ENCODE measurements at places on chromosomes 16 and 17.

DNA sequence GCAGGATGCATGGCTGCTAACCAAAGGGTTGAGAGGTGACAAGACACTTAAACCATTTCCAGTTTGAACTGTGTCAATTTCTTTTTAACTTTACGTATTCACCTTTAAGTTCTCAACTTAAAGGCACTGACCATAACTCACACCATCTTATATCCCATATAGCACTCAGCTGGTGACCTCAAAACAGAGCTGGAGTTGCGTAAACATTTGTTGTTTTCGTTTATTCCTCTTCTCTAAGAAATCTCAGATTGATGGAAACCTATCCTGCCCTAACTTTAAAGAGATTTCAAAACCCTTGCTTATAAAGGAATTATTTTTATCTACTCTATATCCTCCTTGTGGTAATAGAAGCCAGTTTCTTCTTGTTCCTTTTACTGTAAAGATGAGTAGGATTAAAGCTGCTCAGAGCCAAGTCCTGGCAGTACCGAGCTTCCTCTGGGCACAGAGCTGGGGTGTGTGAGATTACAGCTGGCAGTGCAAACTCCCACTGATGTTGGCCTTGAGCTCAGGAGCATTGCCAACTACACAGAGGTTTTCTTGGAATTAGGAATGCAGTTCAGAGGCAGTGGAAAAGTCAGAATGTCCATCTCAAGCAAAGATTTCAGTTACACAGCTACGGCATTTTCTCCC lies 1.3 kb downstream of the KCTD2 start:
- no peak for DNase-seq
- peak overlapping the region; percentile 52 for H3K4me3 ChIP-seq
- peaks cover 21% of the 10 kb centered on the region for H3K36me3 ChIP-seq
- no peaks in the 10 kb centered on the region for H3K27me3 ChIP-seq
- no peak overlapping the region for H3K27ac ChIP-seq

GRCh38 chr17:4632581-4632920 lies 8.9 kb downstream of the ALOX15 start:
- peaks cover 9% of the 10 kb centered on the region for H3K4me1 ChIP-seq
- DNase-seq: no peak
- H3K27me3 ChIP-seq: peaks cover 31% of the 10 kb centered on the region
- no peak overlapping the region for H3K4me3 ChIP-seq

DNA sequence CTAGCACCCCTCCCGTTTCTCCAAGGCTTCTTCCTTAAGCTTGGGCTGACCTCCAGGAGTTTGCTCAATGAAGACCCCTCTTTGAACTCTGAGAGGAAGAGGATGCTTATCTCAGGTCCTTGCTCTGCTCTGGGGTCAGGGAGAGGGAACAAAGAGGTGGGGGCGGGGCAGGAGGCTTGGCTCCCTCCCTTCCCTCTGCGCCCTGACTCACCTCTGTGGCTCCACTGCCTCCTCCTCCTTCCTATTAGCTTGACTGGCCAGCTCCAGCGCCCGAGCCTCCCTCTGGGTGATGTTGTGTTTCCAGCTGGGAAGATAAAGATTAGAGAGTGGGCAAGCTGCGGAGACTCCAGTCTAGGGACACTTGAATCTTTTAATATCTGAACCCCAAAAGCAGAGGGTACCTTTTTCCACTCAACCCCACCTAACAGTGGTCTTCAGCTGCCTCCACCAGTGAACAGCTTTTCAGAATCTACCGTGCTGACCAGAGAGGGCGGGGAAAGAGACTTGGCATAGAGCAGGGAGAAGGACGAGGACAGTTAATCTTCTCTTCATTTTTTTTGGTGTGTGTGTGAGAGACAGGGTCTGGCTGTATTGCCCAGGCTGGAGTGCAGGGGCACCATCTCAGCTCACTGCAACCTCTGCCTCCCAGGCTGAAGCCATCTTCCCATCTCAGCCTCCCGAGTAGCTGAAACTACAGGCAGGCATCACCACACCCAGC lies 6.7 kb downstream of the GIP start:
- no peaks in the 10 kb centered on the region for H3K27me3 ChIP-seq
- H3K27ac ChIP-seq: peak overlapping the region; percentile 18

GRCh38 chr17:21029036-21029435 lies 13.8 kb downstream of the USP22 start:
- H3K4me1 ChIP-seq: peaks cover 30% of the 10 kb centered on the region
- no peaks in the 10 kb centered on the region for H3K27me3 ChIP-seq
- no peak overlapping the region for H3K27ac ChIP-seq
- DNase-seq: peak; percentile 76
- H3K36me3 ChIP-seq: peaks cover 29% of the 10 kb centered on the region

GRCh38 chr17:1946021-1946932 lies 78.9 kb downstream of the RTN4RL1 start:
- no peaks in the 10 kb centered on the region for H3K27me3 ChIP-seq
- peaks cover 45% of the 10 kb centered on the region for H3K4me1 ChIP-seq
- peak overlapping the region; percentile 89 for H3K27ac ChIP-seq
- no peak overlapping the region for H3K4me3 ChIP-seq
- H3K36me3 ChIP-seq: no peaks in the 10 kb centered on the region
- DNase-seq: no peak

GRCh38 chr17:82863941-82864712 lies 24.3 kb upstream of the ZNF750 start:
- H3K4me3 ChIP-seq: no peak overlapping the region
- peaks cover 60% of the 10 kb centered on the region for H3K4me1 ChIP-seq
- no peaks in the 10 kb centered on the region for H3K36me3 ChIP-seq
- no peak for DNase-seq
- peak overlapping the region; percentile 92 for H3K27ac ChIP-seq

DNA sequence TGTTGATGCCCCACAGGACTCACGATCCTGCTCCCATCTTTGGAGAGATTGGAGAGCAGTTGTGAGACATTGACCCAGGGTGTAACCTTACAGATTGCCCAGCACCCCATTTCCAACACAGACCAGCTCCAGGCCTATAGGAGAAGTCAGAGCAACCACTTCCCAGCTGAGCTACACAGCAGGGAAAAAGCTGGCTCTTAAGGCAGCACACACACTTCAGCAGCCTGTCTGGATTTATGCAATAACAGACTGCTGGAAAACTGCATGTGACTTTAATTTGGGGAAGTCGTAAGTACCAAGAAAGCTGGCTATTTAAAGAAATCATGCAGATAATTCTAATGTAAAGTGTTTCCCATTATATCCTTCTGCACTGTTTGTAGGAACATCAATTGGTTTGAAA lies 30.8 kb downstream of the NOG start:
- no peaks in the 10 kb centered on the region for H3K36me3 ChIP-seq
- DNase-seq: no peak
- H3K27ac ChIP-seq: peak overlapping the region; percentile 79

DNA sequence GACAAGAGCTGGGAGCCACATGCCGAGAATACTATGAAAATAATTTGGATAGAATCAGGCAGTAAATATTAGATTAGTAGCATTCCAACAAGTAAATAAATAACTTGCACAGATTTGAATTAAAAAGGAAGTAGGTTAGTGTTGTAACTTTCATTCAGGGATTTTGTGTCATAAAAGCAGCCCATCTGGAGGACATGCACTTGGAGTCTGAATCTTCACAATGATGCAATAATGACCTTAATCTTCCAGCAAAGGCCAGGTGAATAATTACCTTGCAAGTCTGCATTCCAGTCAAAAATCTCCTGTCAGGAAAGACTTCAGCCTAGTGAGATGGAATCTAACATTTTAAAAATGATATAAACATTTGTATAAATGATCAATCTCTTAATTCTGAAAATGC lies 518.1 kb downstream of the KCNJ2 start:
- no peak overlapping the region for H3K4me3 ChIP-seq
- no peaks in the 10 kb centered on the region for H3K4me1 ChIP-seq
- no peaks in the 10 kb centered on the region for H3K36me3 ChIP-seq
- no peaks in the 10 kb centered on the region for H3K27me3 ChIP-seq

DNA sequence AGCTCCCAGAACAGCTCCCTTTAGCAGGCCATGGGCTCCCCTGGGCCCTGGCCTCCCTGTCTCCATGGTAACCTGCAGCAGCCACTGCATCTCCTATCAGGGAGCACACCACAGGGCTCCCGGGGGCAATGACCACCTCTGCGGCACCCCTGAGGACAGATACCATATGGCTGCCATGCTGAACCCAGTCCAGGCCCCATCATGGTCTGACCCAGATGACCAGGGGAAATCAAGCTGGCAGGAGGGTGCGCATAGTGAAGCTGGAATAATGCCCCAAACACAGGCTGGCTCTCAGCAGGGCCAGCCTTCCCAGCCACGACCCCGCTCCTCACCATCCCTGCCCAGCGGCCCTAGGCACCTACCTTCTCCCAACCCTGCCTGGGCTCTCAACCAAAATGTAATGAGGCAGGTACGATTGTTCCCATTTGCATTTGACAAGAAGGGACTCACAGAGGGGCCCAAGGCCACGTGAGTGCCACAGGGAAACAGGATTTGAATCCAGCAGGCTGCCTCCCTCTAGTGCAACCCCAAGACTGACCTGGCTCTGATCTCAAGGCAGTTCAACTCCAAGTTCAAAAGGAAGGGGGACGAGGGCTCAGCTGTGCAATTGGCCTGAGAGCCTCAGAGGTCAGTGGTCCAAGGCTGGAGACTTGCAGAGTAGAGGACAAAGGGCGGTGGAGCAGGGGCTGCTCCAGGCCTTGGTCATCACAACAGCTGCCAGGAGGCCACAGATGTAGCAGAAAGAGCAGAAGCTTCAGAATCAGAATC lies 2.4 kb downstream of the RUNDC3A start:
- H3K4me3 ChIP-seq: no peak overlapping the region
- peaks cover 7% of the 10 kb centered on the region for H3K4me1 ChIP-seq
- H3K27ac ChIP-seq: no peak overlapping the region
- DNase-seq: no peak

- no peak overlapping the region for H3K4me3 ChIP-seq
- H3K36me3 ChIP-seq: peaks cover 36% of the 10 kb centered on the region
These were observed 1.9 kb downstream of the HEATR6 start for GRCh38 chr17:60076811-60077210.

DNA sequence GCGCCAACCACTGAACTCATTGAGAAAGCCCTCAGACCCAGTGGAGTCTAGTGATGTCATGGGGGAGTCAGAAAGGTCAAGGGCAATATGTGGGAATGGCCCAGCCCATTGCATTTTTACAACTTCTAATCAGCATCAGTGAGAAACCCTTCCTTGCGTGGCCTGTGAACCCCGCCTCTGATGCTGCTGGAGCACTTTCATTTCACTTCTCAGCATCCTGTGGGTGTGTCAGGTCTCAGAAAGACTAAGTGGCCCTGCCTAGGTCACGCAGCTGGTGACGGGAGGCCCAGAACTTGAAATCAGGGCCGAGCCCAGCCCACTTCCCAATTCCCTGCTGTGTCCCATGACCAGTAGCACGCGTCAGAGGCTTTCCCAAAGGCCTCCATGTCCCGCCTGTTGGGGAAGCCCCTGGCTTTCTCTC lies 6.1 kb downstream of the DNAI2 start:
- H3K4me1 ChIP-seq: peaks cover 5% of the 10 kb centered on the region
- DNase-seq: no peak
- H3K4me3 ChIP-seq: no peak overlapping the region
- no peak overlapping the region for H3K27ac ChIP-seq
- H3K27me3 ChIP-seq: no peaks in the 10 kb centered on the region

DNA sequence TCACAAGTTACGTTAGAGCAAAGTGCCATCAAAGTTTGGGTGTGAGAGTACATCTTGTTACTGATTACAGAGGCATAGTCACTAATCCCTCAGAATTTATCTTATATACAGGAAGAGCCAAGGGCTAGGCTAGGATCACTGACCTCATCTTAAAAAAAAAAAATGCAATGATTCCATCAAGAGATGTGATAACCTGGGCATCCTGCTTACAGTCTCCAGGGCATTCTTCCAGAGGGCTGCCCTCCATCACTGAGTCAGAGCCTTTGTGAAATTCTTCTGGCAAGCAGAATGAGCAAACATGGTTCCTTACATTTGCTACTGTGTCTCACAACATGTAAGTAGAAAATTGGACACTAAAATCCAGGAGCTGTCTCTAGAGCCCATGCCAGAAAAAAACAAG lies 410.6 kb downstream of the ZFHX3 start:
- no peaks in the 10 kb centered on the region for H3K36me3 ChIP-seq
- no peak overlapping the region for H3K4me3 ChIP-seq
- no peaks in the 10 kb centered on the region for H3K27me3 ChIP-seq
- DNase-seq: peak; percentile 77
- no peak overlapping the region for H3K27ac ChIP-seq

GRCh38 chr16:3022684-3023414 lies 893 bp downstream of the HCFC1R1 start:
- H3K27me3 ChIP-seq: no peaks in the 10 kb centered on the region
- H3K27ac ChIP-seq: peak overlapping the region; percentile 97
- H3K36me3 ChIP-seq: peaks cover 13% of the 10 kb centered on the region
- H3K4me3 ChIP-seq: peak overlapping the region; percentile 74

DNA sequence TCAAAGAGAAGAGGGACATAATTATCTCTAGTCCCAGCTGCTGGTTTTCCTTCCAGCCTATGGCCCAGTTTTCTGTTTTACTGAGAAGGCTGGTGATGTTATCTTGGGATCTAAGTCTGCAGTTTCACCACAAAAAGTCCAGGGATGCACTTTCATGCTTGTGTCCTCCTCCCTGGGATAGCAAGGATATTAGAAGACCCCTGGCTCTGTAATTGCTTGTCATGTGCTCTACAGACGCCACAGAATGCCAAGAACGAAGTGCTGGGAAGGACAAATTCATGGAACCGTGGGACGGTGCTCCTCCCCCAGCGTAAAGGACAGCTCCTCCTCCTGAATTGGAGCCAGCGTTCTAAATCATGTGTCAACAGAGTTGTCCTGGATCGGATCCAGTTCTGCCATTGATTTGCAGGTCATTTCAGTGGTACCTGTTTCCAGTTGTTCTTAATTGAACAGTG lies 8.6 kb downstream of the MAPT start:
- H3K27ac ChIP-seq: no peak overlapping the region

DNA sequence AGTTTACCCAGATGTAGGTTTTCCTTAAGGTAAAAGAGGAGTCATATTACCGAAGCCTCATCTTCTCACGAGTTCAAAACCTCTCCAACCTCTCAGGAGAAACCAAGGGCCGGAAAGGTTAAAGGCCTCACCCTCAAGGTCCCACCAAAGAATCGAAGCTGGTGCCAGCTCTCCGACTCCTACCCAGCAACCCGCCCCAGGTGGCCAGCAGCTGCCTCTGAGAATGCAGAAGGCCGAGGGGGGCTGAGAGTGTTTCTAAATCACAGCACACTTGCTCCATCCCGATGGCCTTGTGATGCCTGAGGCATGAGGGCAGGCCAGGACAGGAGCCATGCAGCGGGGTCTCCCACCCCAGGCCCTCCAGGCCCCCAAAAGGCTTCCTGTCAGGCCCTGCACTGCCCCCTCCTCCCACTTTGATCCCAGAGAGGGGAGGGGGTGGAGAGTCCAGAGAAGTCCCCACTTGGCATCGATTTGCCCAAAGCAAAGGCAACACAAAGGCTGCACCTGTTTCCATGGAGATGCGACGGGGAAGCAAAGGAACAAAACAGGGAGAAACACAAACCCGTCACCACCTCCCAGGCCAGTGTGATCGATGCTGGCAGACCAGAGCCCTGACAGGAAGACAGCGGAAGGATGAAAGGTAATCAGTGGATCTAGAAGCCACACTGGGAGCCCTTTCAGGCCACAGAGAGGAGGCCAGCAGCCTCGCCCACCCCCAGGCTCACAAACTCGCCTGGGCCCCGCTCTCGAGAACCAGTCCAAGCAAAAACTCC lies 39.0 kb downstream of the CUEDC1 start:
- no peaks in the 10 kb centered on the region for H3K27me3 ChIP-seq
- peak overlapping the region; percentile 33 for H3K27ac ChIP-seq
- H3K4me3 ChIP-seq: no peak overlapping the region
- peaks cover 24% of the 10 kb centered on the region for H3K4me1 ChIP-seq
- no peaks in the 10 kb centered on the region for H3K36me3 ChIP-seq

GRCh38 chr16:88721815-88722755 lies 15.8 kb downstream of the CTU2 start:
- no peaks in the 10 kb centered on the region for H3K4me1 ChIP-seq
- H3K27ac ChIP-seq: no peak overlapping the region
- DNase-seq: no peak
- H3K4me3 ChIP-seq: no peak overlapping the region
- H3K27me3 ChIP-seq: no peaks in the 10 kb centered on the region
- H3K36me3 ChIP-seq: peaks cover 19% of the 10 kb centered on the region
